RWPE2 (cell line): ENCODE measurements at places on chromosomes 6 and 20.

GRCh38 chr20:6506906-6507305, 260.6 kb upstream of the BMP2 start:
- no peak for DNase-seq

- no peak for DNase-seq
Measured at GRCh38 chr6:46419576-46420002, 71.7 kb downstream of the RCAN2 start.

DNA sequence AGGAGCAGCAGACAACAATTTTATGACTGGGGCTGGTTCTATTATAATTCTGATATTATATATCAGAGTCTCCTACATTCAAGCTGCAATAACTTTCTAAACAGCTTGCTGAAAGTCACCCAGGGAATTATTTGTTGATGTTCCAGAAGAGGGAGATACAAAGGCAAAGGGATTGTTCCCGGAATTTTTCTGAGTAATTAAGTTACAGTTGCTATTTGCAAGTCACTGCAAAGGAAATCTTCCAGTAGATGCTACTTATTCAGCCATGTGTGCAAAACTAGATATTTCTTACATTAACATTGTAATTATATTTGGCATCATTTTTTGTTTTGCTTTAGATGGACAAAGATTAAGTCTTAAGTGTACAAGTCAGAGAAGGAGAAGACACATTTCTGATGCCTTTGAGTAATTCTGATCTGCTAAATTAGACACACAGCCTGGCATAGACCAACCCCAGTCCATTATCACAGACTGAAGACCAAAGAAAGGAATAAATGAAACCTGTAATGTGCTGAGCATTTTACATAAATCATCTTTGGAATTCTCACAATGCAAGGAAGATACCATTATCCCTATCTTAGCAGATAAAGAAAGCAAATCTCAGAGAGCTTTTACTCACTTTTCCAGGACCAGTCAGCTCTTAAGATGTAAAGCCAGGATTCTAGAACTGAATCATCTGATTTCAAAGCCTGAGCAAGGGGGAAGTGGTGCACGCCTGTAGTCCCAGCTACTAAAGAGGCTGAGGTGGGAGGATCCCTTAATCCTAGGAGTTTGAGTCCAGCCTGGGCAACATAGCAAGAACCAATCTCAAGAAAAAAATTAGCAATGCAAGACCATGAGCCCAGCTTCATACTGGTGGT, 62.6 kb upstream of the AKAP12 start:
- no peak for DNase-seq

- no peak for DNase-seq
Measured at GRCh38 chr20:31669876-31670275, 32.2 kb downstream of the COX4I2 start.

GRCh38 chr6:162123797-162124196, 603.8 kb downstream of the PRKN start:
- DNase-seq = no peak

- DNase-seq = no peak
Measured at GRCh38 chr6:100886076-100886475, 4.9 kb upstream of the ASCC3 start.

DNA sequence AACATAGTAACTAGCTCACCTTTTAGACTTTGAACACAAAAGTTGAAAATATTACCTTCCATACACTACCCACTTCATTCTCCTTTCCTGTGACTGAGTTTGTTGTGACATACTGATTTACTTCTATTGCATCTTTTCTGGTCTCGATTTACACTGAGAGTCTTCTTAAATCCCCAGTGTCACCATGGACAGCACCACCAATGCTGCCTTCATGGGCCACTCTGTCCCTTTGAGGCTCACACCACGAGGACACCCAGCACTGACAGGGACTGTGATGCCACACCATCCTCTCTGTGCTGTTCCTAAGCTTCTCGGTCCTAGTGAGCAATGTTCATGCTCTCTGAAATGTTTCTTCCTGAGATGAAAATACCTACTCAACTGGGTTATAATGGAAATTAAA, 337.1 kb upstream of the IRAK1BP1 start:
- DNase-seq = no peak

DNA sequence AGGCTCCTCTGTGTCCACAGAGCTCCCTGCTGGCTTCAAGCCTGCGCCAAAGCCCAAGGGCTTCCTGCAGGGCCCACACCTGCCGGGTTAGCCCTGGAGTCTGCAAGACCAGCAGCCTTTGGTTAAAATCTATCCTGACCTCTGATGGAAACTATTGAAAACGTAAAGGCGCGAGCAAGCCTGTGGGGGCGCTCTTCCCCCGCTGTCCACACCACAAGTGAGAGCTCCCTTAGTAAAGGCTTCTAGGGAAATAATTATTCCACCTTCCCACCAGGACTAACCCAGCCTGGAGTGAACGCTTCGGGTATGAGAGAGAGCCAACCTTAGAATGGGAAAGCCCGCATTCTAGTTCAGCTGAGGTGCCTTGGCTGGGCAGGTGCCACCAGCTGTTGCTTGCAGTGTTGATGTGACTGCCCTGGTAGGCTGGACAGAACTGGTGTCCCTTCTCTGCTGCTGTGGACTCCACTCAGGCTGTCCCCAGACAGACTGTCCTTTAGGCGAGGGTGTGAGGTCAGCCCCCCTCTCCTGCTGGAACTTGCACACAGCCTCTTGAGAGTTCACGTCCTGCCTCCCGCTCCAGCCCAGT, 68.7 kb downstream of the SYTL3 start:
- DNase-seq = no peak

DNA sequence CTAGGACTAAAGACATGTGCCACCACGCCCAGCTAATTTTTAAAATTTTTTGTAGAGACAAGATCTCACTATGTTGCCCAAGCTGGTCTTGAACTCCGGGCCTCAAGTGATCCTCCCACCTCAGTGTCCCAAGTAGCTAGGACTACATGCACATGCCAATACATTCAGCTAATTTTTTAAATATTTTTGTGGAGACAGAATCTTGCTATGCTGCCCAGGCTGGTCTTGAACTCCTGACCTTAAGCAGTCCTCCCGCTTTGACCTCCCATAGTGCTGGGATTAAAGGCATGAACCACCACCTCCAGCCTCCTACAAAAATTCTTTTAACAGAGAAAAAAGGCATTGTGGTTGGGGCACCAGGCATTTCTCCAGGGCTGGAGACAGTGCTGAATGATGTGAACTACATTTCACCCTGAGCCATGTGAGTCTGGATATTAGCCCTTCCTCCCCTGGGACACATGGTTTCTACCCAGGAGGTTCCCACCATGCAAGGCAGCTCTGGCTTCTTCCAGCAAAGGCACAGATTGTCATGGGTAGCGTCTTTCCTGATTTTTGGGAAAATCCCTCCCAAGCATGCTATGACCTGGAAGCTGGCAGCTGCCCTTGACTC, 36.3 kb upstream of the CMTR1 start:
- no peak for DNase-seq

- DNase-seq = no peak
Measured at GRCh38 chr6:1418471-1419191, 29.3 kb downstream of the FOXF2 start.

DNA sequence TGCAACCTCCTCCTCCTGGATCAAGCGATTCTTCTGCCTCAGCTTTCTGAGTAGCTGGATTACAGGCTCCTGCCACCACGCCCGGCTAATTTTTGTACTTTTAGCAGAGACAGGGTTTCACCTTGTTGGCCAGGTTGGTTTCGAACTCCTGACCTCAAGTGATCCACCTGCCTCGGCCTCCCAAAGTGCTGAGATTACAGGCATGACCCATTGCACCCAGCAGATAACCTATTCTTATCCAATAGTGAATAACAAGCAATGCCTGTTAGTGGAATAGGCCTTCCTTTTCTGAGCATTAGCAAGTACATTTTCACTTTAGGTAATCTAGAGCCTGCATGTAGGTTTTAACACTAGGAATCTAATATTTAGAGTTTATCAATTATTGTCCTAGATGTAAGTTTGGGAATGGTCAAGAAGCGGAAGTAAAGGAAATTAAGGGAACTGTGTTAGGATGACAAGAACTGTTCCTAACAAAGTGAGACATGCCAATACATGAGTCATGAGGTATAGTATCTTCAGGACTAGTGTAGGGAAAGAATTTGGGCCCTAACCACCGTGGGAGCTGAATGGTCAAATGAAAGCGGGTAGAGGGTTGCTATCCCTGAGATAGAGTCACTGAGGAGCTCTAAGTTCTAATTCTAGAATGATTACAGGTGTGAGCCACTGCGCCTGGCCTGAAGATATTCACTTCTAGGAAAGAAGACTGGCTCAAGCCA, 15.0 kb downstream of the BLTP3A start:
- no peak for DNase-seq

GRCh38 chr6:90369024-90369519, 72.4 kb upstream of the BACH2 start:
- peak; percentile 78 for DNase-seq

GRCh38 chr6:40597301-40597700, 10.1 kb upstream of the LRFN2 start:
- no peak for DNase-seq

DNA sequence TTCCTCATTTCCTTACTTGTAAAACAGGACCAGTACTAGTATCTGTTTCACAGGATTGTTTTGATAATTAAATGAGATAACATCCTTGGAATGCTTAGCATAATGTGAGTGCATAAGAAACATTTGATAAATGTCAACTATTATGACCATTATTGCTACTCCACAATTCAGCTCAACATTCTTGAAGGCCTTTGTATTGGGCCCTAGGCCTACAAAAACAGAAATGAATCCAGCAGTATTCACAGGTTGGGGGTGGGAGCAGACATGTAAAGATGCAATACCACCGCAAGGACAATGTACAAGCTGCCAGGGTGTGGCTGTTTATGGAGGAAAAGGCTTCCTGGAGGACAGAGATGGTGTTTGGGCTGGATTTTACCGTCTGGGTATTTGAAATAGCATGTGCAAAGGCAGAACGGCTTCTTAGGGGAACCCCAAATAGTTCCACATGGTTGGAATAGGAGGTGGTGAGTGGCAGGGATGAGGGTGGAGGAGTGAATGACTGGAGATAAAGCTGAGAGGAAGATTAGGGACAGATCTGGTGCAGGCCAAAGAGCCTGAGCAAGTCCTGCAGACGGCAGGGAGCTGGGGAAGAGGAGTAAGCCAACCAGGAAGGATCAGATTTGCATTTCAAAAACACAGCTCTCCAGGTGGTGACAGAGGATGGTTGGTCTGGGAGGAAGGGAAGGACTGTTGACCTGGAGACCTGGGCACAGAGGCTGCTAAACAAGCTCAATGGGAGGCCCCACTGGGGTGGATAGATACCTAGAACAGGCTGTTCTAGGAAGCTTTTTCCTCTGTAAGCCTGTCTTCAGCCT, 57.0 kb upstream of the EPB41L1 start:
- no peak for DNase-seq

DNA sequence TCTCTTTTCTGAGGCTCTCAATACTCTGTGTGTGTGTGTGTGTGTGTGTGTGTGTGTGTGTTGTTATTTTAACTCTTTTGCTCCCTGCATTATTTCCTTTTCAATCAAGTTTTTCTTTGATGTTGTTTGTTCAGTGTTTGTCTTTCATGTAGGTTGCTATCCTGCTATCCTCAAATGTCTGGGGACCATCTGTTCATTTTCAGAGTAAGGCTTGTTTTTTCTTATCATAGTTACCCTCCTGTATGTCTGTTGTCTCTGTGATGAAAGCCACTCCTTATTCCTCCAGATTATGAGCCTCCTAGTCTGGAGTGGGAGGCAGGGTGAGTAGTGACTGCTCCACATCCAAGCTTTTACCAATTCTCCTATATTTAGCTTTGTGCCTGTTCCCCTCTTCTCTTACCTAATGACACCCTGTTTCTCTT, 9.2 kb downstream of the ENPP3 start:
- DNase-seq = no peak

DNA sequence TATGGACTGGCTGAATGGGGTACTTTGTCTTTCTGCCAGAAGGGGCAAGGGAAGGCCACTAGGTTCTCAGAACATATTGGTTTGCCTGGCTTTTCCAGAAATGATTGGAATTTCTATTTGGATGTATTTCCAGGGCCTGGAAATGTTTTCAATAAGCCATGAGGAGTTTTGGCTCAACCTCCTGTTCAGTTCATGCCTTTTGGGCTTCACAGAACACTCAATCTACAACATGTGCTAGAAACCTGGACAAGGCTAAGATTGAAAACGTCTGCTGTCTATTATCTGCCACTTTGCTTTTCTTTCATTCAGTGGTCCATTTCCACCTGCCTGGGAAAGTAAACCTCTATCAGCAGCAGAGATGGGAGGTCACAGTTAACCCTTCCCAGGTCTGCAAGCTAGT, 793.4 kb downstream of the TENT5A start:
- DNase-seq = no peak

GRCh38 chr20:35135867-35136586, 11.1 kb downstream of the EDEM2 start:
- peak; percentile 56 for DNase-seq

- no peak for DNase-seq
Measured at GRCh38 chr6:100304575-100304974, 160.1 kb downstream of the SIM1 start.

DNA sequence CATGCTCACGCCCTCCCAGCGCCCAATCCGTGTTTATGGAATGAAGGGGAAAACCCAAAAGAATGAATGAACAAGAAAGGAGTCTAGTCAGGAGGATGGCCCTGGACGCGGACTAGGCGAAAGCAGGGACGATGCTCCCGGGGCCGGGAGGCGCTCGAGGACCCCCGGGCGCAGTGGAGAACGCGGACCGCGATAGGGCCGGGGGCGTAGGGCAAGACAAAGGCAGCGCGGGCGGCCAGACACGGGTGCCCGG, 758 bp downstream of the GCLC start:
- DNase-seq = no peak

DNA sequence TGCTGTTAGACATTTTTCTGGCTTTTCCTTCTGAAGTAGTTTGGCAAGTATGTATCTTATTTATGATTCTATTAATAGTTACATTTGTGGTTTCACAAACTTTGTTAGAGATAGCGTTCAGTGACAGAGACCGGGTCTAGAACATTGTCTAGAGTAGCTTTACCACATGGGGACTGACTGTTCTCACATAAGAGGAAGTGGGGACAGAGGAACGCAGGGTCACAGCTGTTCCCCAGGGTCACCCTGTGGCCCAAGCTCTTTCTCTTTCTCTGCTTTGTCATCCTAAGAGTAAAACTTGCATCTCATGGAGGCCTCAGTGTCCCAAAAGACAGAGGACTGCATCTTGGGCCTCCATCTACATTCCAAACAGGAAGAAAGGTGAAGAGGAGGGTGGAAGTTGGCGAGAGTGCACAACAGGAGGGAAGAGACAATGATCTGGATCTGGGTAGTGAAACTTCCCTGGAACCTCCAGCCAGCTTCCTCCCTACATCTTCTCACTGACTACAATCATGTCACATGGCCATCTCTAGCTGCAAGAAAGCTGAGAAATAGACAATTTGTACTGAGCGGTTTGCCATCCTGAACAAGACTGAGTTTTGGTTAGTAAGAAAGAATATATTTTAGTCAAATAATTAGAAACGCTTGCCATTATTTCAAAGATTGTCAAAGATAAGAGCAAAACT, 645.8 kb upstream of the ARID1B start:
- DNase-seq = no peak
